ENCODE measurements at places on chromosomes 3 and 15.
A peak's percentile ranks its signal among the peaks of the same experiment; 100 is the strongest.

DNA sequence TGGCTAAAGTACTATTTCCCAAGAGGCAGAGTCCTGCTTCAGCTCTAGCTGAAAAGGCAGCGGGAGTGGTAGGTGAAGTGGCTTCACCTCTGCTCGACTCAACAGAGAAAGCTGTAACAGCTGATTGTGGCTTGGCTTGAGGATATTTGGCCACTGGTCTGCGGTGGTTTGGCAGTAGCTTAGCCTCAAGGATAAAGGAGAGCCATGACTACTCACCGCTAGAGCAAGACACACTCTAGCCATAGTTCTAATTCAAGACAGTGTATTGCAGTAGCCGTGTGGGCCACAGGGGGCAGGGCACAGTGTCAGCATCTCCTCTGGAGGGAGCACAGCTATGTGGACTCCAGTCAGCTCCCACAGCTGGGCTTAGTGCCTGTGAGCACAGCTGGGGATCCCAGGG is 23.5 kb downstream of the TPRG1 start:
- no peak for DNase-seq

GRCh38 chr3:52233968-52234367 is 5.0 kb downstream of the TWF2 start:
- no peak for DNase-seq

- DNase-seq = no peak
Measured at GRCh38 chr15:74855857-74856256, 12.9 kb upstream of the ULK3 start.

GRCh38 chr3:139388821-139389551 is 461 bp downstream of the COPB2 start:
- DNase-seq = peak; percentile 5

DNA sequence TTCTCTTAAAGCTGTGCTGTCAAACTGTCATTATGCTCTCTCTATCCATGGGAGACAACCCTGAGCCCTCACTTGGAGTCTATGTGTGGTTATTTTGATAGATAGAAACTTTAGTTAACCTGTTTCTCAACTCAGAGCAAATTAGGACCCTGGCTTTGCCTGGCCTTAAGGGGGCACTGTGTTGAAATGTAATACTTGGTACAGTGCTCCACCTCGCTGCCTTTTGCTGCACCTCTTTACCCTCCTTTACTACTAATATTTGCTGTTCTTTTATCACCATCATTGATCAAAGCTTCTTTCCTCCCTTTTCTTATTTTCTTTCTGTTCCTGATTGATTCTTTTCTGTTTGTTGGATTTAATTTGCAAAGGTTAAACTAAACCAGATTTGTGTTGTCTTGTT is 34.3 kb downstream of the STT3B start:
- DNase-seq = no peak

Measured in glomerular endothelial cell (primary cell).